IPS DF 6.9 (cell line): ENCODE measurements at places on chromosomes 6 and 20.

GRCh38 chr6:135796643-135797305 lies 54.7 kb upstream of the PDE7B start:
- DNase-seq = no peak

DNA sequence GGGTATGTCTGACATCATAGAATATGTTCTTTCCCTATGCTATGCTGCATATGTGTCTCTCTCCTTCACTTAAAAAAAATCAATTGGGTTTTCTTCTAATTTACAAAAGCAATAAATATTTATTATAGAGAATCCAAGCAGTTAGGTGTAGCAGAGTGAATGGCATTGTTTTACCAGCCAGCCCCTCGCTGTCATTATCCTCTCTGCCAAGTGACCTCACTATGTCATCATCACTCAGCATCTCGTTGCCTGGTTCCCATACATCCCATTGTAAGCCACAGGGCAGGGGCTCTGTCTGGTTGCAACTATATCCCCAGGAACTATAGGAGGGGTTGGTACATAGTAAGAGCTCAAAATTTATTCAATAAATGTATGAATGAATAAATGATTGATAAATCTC lies 31.3 kb downstream of the KIAA0319 start:
- DNase-seq = no peak

DNA sequence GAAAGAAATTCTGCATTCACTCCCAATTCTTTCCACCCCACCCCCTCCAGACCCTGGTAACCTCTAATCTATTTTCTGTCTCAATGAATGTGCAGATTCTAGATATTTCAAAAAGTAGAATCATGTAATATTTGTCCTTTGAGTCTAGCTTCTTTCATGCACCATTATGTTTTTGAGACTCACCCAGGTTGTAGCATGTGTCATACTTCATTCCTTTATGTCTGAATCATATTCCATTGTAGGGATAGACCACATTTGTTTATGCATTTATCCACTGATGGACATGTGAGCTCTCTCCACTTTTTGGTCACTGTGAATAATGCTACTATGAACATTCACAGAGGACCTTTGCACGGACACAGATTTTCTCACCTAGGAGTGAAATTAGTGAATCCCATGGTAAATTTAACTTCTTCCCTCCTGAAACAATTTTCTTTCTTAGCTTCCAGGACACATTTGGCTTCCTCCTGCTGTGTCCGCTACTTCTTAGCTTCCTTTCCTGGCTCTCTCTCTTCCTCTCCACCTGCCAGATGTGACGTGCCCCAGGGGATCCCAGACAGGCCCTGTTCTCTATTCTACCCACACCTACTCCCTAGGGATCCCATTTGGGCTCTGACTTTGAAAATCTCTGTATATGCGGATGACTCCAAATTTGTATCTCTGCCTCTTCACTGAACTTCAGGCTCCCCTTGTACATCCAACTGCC lies 24.1 kb upstream of the ARFGEF2 start:
- DNase-seq = no peak

DNA sequence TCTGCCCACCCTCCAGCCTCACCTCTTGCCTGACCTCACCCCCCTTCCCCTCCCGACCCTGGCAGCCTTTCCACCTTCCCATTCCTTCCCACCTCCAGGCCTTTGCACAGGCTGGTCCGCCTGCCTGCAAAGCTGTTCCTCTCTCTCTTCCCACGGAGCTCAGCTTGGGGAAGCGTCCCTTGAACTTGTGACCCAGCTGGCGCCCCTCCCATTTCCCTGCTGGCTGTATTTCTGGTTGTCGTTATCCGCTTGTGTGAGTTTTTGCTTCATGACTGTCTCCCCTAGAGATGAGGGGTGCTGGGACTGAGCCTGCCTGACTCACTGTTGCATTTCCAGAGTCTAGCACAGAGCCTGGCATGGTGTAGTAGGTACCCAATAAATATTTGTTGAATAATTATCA lies 32.5 kb downstream of the VSTM2L start:
- DNase-seq = no peak

- no peak for DNase-seq
Observed at GRCh38 chr6:126873351-126873750, 245.1 kb upstream of the RSPO3 start.

DNA sequence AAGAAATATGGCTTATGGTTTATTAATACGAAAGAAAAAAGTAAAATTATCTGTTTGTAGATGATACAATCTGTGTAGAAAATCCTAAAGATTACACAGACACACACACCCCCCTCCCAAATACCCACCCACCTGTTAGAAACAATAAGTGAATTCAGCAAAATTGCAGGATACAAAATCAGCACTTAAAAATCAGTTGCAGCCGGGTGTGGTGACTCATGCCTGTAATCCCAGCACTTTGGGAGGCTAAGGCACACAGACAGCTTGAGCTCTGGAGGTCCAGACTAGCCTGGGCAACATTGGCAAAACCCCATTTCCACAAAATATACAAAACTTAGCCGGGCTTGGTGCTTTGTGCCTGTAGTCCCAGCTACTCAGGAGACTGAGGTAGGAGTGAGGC lies 42.3 kb downstream of the NINL start:
- no peak for DNase-seq
